Activated CD4-positive, alpha-beta T cell treated with anti-CD3 and anti-CD28 coated beads for 36 hours (primary cell): ENCODE measurements at places on chromosomes 1 and 21. TPM values are rescaled to one million over a fixed set of nuclear protein-coding genes. Genes with fewer than 3 reads are reported as not detected.
A peak's percentile ranks its signal among the peaks of the same experiment; 100 is the strongest.

GRCh38 chr1:208207388-208208131, 36.6 kb downstream of the PLXNA2 start:
- DNase-seq = no peak

DNA sequence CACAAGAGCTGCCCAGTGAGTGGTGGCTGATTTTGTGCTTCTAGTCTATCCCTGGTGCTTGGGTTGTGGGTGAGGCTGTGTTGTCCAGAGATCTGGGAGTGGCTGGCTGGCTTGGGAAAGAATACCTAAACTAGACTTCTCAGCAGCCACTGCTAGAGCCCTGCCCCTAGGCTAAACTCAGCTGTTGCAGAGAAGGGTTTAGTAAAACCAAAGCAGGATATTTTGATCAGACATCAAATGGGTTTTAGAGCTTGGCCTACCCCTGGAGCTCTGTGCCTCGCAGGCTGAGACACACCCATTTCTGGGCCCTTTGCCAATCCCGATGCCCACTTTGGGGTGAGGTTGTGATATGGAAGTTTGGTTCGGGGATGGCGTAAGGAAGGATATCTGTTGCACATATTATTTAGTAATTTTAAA, 88.5 kb downstream of the UCK2 start:
- DNase-seq = no peak

GRCh38 chr1:193850745-193851144, 664.3 kb upstream of the B3GALT2 start:
- no peak for DNase-seq

- DNase-seq = no peak
These were observed 94.1 kb downstream of the COL24A1 start for GRCh38 chr1:86062453-86062852.

GRCh38 chr1:236113324-236114032, 28.9 kb upstream of the GPR137B start:
- no peak for DNase-seq

GRCh38 chr1:160127865-160128523, 12.4 kb downstream of the ATP1A2 start:
- no peak for DNase-seq

DNA sequence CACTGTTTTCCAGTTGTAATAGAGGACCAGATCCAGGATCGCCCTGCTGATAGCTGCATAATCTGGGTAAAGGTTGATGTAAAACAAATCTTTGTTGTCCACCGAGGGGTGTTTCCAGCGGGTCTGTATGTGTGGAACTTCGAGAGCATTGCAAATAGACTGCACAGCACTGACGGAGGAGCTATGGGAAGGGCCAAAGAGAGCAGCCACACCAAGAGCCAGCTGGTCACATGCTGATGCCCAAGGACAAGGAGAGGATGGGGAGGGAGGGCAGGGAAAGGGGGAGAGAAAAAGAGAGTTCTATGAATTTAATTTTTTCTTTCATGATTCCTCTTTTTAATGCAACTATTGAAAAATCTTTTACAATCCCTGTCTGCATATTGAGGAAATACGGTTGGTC, 250.0 kb downstream of the GRIK1 start:
- DNase-seq = no peak

DNA sequence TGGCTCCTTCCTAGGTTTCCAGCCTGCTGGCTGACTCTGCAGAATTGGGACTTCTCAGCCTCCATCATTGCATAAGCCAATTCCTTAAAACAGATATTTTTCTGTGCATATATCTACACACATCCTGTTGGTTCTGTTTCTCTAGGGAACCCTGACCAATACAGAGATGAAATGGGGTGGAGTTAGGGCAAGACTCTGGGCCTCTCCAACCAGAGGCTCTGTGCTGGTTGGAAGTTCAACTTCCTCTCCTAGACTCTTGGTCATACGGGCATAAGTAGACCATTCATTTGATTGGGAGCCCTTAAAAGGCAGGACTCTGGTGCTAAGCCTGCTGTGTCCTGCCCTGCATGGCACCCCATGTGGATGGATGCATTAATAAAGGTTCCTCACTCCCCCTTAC, 55.0 kb downstream of the CNIH3 start:
- no peak for DNase-seq

DNA sequence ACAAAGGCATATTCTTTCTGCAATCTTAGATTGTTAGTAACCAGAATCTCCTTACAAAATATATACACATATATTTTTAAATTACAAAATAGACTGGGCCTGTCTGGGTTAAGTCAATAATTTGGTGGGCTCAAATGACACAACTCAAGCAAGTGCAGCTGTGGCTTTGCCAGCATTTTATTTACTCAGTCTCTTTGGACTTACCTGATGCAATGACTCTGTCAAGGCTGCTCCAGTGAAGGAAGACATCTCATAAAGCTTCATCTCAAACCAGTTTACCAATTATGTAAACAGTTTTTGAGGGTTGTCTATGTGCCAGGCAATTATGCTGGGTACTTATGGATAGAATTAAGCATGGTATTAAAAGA, 22.8 kb upstream of the ABCA4 start:
- DNase-seq = no peak

- DNase-seq = no peak
These were observed 320.8 kb upstream of the USP25 start for GRCh38 chr21:15409031-15409430.

- peak; percentile 21 for DNase-seq
These were observed 35.5 kb upstream of the PRDM2 start for GRCh38 chr1:13664451-13664850.

DNA sequence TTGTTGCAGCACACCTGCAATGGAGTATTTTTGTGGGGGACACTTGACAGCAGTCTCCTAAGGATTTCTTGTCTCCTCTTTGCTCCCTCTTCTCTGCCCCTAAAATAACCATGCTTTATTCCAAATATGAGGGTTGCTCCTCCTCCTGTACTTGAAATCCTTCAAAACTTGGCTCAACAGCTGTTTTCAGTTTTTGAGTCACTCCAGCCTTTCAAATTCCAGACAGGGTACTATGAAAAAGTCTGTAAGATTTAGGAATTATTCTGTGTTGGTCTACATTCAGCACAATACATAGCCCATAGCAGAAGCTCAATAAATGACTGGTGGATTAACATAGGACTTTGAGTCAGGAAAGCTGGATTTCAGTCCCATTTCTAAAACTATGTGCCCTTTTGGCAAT, 5.5 kb downstream of the AP4B1 start:
- no peak for DNase-seq

DNA sequence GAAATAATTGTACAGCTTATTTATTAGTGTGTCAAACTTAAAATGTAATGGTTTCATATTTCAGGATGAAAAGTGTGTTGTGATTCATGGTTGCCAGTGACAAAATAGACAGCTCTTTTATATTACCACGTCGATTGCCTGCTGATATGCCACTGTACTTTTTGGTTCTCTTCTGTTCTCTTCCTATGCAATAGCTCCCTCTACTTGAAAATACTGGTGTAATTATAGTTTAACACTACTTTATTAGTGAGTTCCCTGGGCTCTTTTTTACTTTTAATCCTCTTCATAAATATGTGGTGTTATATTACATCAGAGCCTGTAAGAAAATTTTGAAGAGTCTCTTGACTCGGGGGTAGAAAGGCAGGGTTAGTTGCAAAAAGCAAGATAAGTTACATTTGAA, 111.3 kb downstream of the PATJ start:
- DNase-seq = no peak

DNA sequence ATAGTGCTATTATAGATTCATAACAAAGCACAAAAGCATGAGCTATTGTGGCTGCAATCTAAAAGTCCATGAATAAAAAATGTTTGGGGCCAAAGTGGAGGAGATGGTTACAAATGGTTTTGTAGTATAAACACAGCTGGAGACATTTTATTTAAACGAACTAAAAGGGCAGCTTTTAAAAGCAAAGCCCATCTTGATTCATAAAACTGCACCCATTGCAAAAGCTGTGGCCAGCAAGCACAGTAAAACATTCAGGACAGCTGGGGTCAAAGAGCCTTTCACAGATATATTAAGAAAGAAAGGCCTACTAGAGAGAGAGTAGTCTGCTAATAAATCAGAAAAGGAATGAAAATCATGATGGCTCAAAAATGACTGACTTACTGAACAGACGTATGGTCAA, 520.8 kb downstream of the NUF2 start:
- no peak for DNase-seq

GRCh38 chr1:69519006-69519405, 48.7 kb upstream of the LRRC7 start:
- DNase-seq = no peak

DNA sequence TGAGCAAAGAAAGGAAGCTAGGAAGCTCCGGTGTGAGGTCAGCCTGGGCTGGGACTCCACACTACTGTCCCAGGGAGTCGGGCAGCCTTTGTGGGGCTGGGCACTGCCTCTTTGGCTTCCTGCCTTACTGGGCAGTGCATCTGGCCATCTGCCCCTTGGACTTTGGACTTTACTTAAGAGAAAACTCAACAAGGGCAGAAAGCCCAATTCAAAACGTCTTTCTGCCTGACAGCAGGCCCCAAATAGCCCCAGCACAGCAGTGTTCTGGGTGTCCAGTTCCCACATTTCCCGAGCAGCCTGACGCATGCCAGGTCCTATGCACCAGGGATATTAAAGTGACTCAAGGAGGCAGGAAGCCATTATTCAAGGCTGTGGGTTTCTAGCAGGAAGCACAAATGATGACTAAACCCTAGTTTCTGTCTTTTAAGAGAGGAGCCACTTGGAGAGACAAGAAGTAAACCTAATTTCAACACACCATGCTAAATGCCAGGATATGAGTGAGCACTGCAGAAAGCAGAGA, 37.9 kb upstream of the EDEM3 start:
- DNase-seq = peak; percentile 31

GRCh38 chr1:921011-921837, 2.5 kb upstream of the SAMD11 start:
- DNase-seq = peak; percentile 52

DNA sequence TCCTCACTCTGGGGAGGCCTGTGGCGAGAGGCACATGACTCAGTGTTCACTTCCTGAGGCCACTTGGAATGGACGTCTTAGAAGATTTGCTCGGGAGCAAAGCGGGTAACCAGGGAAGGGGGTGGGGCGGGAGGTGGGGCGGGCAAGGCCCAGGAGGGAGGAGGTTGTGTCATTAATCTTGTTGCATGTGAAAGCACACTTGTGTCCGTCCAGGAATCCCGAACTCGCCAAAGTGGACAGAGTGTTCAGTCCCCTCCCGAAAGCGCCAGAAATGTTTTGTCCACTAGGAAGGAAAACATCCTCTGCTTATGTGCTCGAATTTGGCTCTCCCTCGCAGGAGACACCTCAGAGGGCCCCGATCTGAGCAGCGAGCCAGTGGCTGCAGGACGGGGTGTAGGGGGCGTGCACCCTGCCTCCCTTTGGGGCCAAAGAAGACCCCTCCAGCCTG, 84.2 kb downstream of the SPSB1 start:
- no peak for DNase-seq

- no peak for DNase-seq
These were observed 943.4 kb downstream of the TTLL7 start for GRCh38 chr1:83055391-83056170.

- no peak for DNase-seq
These were observed 35.9 kb upstream of the ZRANB2 start for GRCh38 chr1:71116729-71117128.

DNA sequence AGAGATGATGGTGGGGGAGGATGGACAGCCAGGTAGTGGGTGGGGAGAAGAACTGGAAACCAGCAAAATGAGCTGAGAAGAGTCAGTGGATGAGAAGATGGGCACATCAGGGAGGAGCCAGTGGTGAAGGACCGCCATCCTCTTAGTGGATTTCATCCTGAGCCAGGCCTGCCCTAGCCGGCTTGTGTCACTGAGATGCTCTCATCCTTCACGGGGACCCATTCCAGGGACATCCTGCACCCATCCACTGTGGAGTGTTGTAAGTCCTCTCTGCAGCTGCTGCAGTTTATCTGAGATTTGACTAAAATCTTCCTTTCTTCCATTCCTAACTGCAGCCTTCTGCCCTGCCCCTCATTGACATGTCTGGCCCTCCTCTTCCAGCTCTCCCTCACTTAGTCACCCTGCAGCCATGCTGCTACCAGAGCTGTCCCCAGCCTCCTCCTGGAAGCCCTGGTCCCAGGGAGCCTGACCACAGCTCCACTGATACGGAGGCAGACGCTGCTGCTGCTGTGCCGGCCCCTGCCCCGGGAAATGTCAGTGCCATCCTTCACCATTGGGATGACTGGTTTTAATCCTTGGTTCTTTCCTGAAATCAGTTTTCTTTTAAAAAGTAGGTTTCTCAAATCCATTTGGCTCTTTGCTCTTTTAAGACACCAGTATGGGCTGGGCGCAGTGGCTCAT, 33.2 kb downstream of the STUM start:
- no peak for DNase-seq

- no peak for DNase-seq
These were observed 62.5 kb upstream of the SIM2 start for GRCh38 chr21:36636439-36636838.

DNA sequence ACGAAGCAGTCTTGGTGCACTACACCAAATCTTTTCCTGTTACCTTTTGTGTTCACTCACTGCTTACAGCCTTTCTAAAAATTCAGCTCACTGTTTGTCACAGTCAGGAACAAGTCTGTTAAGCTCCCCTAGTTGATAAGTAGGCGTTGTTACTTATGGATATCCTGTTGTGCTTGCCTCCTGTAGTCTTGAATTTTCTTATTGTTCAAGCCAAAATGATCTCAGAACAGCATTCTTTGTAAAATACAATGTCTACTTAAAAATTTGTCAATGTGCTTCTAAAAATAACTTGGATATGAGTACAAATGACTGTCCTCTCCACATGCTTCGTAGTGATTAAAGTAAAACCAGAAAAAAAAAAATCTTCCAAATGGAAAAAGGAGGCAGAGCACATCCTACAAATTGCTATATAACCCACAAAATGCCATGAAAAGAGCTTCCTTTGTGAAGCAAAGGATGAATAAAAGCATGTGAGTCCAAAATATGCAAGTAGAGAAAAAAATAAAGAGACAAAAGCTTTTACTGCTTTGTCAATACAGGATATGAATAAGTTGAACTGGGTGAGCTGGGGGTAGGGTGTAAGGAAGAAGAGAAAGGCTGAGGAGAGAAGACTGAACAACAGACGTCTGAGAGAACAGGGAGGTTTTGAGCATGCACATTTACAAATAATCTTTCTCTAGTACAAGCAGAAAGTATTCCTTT, 228.9 kb upstream of the ADGRL4 start:
- DNase-seq = no peak

BCAN gene
- total RNA-seq = not detected

CXADR gene
- total RNA-seq = 0.30 TPM

SVBP gene
- total RNA-seq = 14.5 TPM

GSTM1 gene
- total RNA-seq = 94.0 TPM

SYPL2 gene
- not detected for total RNA-seq

LRRC47 gene
- 38.7 TPM for total RNA-seq

RXFP4 gene
- total RNA-seq = not detected

ARTN gene
- total RNA-seq = 0.26 TPM

CASZ1 gene
- 4.0 TPM for total RNA-seq

CSF3R gene
- 0.41 TPM for total RNA-seq

OLFML3 gene
- 0.11 TPM for total RNA-seq

FLG2 gene
- not detected for total RNA-seq

WDR64 gene
- not detected for total RNA-seq

H6PD gene
- total RNA-seq = 8.8 TPM

UCK2 gene
- 81.5 TPM for total RNA-seq

BMP8A gene
- not detected for total RNA-seq

AGBL4 gene
- total RNA-seq = not detected

CELA2B gene
- total RNA-seq = not detected
